ENCODE measurements at places on chromosomes 12 and 14. TPM values are rescaled to one million over a fixed set of nuclear protein-coding genes. Genes with fewer than 3 reads are reported as not detected.

CACNA2D4 gene
- polyA plus RNA-seq = 3.0 TPM

GRIP1 gene
- 22.5 TPM for polyA plus RNA-seq

CPNE6 gene
- 0.03 TPM for polyA plus RNA-seq

MYO1A gene
- 0.39 TPM for polyA plus RNA-seq

Measured in right renal pelvis (tissue), 4 donors.